Breast epithelium (tissue), 4 donors: ENCODE measurements at places on chromosomes 16 and 17. TPM values are rescaled to one million over a fixed set of nuclear protein-coding genes. Genes with fewer than 3 reads are reported as not detected.

DNA sequence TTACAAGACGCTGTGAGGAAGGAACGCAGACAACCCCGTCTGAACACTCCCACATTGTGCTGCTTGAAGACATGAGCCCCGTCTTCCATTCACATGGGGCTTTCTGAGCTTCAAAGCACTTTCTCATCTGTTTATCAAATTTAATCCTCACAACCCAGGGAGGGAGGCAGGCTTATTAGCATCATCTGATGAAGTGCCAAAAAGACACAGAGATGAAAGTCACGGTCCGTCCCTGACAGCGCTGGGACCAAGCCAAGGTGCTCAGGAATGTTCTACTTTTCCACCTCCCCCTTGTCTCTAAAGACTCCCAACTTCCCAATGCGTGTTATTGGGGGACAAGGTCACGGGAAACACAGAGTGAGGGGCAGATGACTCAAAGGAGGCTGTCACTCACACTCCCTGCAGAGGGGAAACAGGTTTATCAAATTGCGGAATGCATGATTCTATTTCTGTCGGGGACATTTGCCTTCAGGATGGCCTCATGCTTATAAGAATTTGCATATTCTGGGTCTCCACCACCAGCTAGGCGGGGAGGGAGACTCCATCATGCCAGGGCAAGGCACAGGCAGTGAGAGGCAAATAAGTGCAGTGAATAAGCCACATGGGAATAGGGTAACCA is 10.7 kb downstream of the XYLT1 start:
- DNase-seq = no peak

- DNase-seq = no peak
These were observed 132.7 kb upstream of the HSBP1 start for GRCh38 chr16:83674931-83675535.

ZP2 gene
- total RNA-seq = not detected

DNA sequence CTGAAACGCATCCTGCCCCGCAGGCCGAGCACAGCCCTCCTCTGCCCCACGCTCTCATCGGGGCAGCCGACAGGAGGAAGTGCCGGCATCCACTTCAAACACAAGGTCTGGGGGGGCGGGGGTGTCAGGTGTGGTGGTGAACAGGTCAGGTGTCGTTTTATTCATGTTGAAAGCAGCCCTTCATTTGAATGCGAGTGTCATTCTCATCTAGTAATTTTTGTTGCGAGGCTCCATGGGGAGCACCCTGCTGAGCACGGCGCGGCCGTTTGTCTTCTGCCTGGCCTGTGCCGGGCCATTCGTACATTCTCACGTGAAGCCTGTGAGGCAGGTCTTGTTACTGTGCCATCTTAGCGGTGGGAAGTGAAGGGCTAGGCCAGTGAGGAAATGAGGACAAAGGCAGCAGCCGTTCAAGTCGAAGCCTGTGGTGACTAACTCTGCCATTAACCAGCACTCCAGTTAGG is 1.9 kb downstream of the ACSF3 start:
- no peak for DNase-seq

GRCh38 chr16:51429041-51429440 is 278.0 kb upstream of the SALL1 start:
- no peak for DNase-seq
